Activated CD4-positive, alpha-beta T cell treated with anti-CD3 and anti-CD28 coated beads for 36 hours (primary cell): ENCODE measurements at places on chromosomes 12 and 14. TPM values are rescaled to one million over a fixed set of nuclear protein-coding genes. Genes with fewer than 3 reads are reported as not detected.

RDH12 gene
- not detected for total RNA-seq

DNA sequence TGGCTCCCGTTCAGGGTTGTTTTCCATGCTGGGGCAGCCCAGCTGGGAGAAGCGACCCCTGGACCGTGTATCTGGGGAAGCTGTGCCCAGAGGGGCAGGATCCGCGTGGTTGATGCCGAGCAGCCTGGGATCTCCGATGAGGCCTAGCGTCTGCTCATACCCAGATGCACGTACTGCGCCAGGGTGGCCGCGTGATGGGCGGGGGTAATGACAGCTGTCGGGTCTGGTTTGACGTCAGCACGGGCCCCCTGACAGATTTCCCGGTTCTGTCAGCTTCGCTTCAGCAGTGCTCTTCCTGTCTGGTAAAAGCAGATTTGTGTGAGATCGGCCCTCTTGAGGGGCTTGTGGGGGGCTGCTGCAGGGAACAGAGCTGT, 147.3 kb downstream of the TSPAN9 start:
- no peaks in the 10 kb centered on the region for H3K4me1 ChIP-seq
- no peak for DNase-seq
- no peaks in the 10 kb centered on the region for H3K27me3 ChIP-seq
- H3K4me3 ChIP-seq = no peak overlapping the region

CCDC197 gene
- 0.53 TPM for total RNA-seq

- no peak overlapping the region for H3K27ac ChIP-seq
- DNase-seq = no peak
- H3K4me3 ChIP-seq = no peak overlapping the region
- no peaks in the 10 kb centered on the region for H3K27me3 ChIP-seq
These were observed 49.9 kb downstream of the BORCS5 start for GRCh38 chr12:12406762-12407161.

- H3K27me3 ChIP-seq = peaks cover 35% of the 10 kb centered on the region
- H3K27ac ChIP-seq = no peak overlapping the region
- no peak overlapping the region for H3K4me3 ChIP-seq
- no peak for DNase-seq
- no peaks in the 10 kb centered on the region for H3K36me3 ChIP-seq
These were observed 59.5 kb downstream of the NUAK1 start for GRCh38 chr12:106079148-106079738.
